Stimulated activated CD8-positive, alpha-beta memory T cell treated with anti-CD3 and anti-CD28 coated beads, Interleukin-15, amount 100 ng/mL, for 1 hour (primary cell): ENCODE measurements at places on chromosomes 7 and 10.

DNA sequence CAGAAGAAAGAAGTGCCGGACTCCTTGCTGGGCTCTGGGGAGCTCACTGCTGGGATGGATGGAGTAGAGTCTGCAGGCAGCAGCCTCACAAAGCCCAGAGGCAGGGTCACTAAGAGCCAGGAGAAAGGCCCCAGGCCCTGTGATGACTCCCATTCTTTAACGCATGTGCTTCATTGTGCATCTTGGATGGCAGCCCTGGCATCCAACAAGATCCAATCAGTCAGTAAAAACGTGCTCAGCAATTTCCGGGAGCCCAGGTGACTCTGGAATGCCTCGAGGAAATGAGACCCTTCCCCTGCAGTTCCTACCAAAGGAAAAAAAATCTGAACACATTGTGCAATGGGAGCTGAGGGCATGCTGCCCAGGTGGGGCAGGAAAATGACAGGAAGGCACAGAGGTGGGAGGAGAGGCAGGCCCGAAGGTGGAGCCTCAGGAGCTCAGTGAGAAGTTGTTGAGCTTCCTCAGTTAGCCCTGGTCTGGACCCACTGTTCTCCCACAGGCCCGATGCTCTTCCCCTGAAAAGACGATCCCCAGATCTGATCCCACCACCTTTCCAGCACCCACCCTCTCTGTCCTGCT lies 60.7 kb upstream of the TMEM72 start:
- no peak for DNase-seq

GRCh38 chr10:93039721-93040120 lies 20.9 kb upstream of the CYP26C1 start:
- DNase-seq, result no peak

- DNase-seq, result no peak
Observed at GRCh38 chr7:2066251-2066919, 166.4 kb downstream of the MAD1L1 start.

DNA sequence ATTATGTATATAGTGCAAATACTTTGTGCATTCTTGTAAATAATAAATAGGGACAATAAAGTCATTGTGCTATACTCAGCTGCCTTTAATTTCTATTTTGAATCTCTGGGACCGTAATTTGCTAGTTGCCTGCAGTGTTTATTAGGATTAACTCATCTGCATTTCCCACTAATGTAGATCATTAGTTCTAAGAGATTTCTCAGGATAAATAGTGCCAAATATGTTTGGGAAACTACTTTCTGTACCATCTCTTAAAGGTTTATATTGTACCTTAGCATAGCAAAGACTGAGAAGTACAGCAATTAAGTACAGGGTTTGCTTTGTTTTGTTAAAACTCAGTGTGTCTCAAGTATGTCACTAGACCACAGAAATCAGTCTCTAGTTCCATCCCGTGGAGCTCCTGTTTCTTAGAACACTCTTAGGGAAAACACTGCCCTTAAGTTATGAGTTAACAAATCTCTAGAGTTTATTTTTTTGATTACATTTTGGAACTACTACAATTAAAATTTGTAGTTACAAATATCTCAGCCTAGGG lies 26.0 kb downstream of the ADD3 start:
- DNase-seq, result no peak

- DNase-seq, result no peak
Observed at GRCh38 chr7:71705217-71705616, 573.3 kb downstream of the GALNT17 start.

DNA sequence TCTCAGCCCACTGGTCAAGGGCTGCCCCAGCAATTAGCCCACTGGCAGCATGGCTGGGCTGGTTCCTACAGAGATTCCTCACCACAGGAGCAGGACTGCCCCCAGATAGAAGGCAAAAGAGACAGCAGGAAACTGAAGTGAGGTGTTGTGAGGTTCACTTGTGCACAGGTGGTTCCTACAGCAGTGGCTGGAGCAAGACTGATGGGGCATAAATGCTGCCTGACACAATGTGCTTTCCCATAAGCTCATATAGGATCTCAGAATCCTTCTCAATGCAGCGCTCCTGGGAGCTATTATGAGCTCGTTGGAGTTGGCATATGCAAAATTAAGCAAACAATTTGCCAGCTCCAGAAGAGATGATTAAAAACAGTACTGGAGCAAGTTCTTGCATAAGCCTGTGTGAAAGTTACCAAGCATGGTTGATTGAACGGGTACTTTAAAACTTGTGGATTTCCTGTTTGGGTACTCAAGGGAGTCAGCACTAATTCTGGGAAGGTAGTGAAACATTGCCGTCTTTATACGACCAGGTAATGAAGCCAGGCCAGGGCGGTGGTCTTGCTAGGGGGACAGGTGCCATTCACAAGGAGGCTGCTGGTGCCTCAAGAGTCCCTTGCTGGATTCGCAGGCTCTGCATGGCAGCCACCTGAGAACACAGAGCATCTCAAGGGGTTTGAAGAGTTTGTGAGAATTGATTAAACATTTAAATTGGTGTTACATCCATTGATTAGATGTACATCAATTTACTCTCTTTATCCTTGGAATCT lies 20.3 kb upstream of the PRKCQ start:
- no peak for DNase-seq

DNA sequence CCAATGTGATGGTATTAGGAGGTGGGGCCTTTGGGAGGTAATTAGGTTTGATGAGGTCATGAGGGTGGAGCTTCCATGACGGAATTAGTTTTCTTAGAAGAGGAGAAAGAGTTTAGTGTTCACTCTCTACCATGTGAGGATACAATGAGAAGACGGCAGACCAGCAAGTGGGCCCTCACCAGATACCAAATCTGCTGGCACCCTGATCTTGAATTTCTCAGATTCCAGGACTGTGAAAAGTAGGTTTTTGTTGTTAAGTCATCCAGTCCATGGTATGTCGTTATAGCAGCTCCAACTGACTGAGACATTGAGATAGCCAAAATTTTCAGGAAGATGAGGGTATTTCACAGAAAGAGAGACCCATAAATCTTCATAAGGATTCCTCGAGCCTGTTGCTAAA lies 3.6 kb upstream of the TMEM196 start:
- no peak for DNase-seq

DNA sequence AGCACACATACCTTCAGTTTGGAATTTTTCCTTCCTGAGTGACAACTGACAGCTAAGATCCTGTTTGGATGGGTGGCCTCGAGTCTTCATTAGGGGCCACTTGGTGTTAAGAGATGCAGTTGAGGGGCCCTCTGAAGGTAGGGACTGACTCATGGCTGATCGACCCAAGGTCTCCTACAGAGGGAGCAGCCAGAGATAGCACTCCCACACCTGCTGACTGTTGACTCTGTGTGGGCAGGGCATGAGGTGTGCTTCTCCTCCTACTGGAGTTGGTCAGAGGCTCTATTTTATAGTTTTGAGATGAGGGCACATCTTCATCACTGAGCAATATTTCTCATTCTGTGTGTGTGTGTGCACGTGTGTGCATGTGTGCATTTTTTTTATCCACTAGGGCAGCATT lies 378.8 kb upstream of the PODXL start:
- DNase-seq, result no peak

DNA sequence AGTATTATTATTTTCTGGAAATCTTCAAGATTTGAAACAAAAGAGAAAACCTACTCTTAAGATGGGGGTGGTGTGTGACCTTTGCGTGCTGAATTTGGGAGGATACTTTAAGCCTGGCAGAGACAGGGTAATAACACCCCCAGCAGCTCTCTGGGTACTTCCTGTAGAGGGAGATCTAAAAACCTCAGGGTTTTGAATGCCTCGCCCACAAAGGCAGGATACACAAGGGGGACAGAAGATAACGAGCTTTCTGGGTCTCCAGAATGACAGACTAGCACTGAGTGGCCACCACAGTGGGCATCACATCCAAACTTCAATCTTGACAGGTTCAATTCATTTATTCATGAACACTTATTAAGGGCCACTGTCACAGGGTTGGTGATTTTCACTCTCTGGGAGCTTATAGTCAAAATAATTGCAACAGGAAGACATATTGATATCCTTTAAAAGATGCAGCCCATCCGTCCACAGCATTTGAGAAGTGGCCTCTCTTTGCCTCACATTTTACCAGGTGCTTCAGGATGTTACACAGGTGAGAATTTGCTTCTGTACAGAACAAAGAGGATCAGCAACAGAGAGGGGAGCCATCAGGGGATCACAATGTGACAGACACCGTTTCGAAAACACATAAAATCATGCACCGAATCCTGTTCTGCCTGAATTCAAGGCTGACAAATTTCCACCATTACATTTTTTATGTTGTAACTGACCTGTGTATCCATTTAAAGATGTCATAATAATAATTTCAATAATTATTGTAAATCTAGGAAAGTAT lies 14.3 kb downstream of the CPA1 start:
- DNase-seq, result no peak

- no peak for DNase-seq
Observed at GRCh38 chr7:69213878-69214277, 384.4 kb upstream of the AUTS2 start.

- no peak for DNase-seq
Observed at GRCh38 chr10:105192861-105193260, 551.8 kb downstream of the SORCS3 start.

- DNase-seq, result no peak
Observed at GRCh38 chr7:100791881-100792666, 35.2 kb downstream of the EPHB4 start.

GRCh38 chr10:11612021-11613001 lies 861 bp upstream of the USP6NL start:
- DNase-seq, result no peak
